ENCODE measurements at places on chromosomes 11 and 22. TPM values are rescaled to one million over a fixed set of nuclear protein-coding genes. Genes with fewer than 3 reads are reported as not detected.

The UPK3A gene
- total RNA-seq, result not detected

The LYVE1 gene
- not detected for total RNA-seq

The GTSE1 gene
- 0.21 TPM for total RNA-seq

The BTBD18 gene
- total RNA-seq, result under 0.01 TPM

The BATF2 gene
- total RNA-seq, result 0.21 TPM

The GGT1 gene
- 5.3 TPM for total RNA-seq

The DDIAS gene
- 1.4 TPM for total RNA-seq

The CCS gene
- total RNA-seq, result 26.5 TPM

The C11orf16 gene
- total RNA-seq, result not detected

Measured in tracheal epithelial cell (primary cell).